ENCODE measurements at places on chromosomes 16 and 17. TPM values are rescaled to one million over a fixed set of nuclear protein-coding genes. Genes with fewer than 3 reads are reported as not detected.

GRCh38 chr17:15431766-15432165, 35.7 kb downstream of the CDRT4 start:
- no peak for DNase-seq

DNA sequence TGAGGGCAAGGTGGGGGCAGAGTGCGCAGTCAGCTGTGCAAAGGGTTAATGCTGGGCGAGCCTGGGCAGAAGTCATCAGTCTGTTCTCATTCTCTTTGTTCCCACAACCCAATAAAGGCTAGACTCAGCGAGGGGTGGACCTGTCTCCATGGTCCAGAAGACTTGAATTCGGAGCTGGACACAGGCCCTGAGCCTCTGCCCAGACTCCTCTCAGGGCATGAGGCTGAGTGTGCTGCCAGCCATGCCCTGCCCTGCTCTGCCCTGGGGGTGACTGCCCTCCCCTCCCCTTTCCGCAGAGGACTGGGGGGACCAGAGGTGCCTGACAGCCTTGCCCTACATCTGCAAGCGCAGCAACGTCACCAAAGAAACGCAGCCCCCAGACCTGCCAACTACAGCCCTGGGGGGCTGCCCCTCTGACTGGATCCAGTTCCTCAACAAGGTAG, 54.5 kb downstream of the MRC2 start:
- no peak for DNase-seq

GRCh38 chr16:71389330-71389729, 30.8 kb downstream of the CALB2 start:
- no peak for DNase-seq

DNA sequence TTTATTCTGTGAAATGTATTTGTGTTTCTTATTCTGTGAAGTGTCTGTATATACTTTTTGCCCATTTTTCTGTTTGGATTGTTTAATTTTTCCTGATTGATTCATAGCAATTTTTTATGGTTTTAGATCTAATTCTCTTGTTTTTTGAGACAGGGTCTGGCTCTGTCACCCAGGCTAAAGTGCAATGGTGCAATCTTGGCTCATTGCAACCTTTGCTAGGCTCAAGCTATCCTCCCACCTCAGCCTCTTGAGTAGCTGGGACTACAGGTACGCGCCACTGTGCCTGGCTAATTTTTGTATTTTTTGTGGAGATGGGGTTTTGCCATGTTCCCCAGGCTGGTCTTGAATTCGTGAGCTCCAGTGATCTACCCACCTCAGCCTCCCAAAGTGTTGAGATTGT, 31.5 kb downstream of the NF1 start:
- DNase-seq: no peak

DNA sequence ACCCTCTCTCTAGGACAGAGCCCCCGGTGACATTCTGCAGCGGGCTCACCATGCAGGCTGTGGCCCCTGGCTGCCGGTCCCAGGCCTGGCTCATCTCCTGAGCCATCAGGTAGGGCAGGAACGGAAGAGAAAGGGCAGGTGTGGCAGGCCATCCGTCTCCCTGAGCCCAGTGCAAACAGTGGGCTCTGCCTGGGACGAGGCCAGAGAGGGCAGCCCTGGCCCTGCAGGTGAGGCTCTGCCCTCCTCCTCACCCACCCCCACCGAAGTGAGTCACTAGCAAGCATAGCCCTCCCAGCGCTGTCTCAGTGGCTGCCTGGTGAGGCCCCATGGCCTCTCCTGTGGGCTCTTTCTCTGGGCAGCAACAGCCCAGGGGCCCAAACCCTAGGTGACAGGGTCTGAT, 14.5 kb downstream of the OTOP3 start:
- no peak for DNase-seq

DNA sequence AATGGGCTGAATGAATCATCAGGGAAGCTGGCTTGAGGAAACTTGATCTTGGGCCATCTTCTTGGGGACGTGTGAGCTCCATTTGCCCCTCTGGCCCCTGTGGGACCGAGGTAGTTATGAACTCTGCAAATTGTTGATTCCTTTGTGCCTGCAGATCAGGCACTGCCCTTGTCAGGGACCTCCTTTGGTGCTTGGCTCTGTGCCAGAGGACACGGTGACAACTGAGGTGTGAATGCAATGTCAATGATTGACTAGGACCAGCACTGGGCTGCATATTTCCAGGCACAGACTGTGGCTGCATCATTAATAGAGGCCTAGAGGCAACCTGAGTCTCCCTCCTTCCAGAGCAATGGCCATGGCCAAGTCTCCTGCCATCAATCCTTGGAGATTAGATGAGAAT, 23.8 kb downstream of the PDILT start:
- no peak for DNase-seq

GRCh38 chr17:10036511-10037061, 131.5 kb upstream of the RCVRN start:
- DNase-seq: no peak

GRCh38 chr16:9425236-9425635, 333.8 kb downstream of the HAPSTR1 start:
- DNase-seq: no peak

DNA sequence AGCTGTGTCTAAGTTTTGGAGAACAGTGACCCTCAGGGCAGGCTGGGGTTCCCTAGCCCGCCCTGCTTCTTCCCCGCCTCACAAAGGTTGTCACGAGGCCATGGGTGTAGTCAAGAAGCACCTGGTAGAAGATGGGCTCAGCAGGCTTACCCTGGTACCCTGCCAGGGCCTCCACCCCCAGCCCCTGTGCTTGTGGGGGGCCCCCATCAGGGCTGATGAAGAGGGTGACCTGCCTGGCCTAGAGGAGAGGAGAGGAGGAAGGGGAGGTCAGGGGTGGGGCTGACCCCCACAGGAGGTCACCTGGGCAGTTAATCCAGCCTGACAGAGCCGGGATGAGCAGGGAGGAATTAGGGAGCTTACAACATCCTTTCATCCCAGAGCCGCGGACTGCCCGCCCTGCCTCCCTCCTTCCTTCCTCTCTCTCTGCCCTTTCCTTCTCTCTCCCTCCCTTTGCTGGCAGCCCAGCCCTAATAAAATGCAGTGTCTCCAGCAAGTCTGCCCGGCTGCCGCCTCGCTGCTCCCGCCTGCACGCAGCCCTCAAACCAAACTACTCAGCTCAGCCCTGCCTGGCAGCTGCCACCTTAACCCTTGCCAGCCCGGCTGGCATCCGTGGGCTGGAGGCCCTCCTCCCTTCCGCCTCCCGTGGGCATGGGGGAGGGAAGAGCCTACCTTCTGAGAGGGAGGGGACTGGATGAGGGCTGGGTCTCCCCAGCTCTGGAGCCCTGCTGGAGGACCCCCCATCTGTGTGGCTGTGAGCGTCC, 7.2 kb downstream of the DLX3 start:
- no peak for DNase-seq

GRCh38 chr17:78459696-78460095, 81.2 kb downstream of the PGS1 start:
- no peak for DNase-seq

GRCh38 chr16:82062645-82063058, 27.6 kb downstream of the HSD17B2 start:
- DNase-seq: no peak

OR1E2 gene
- not detected for total RNA-seq

TRPV2 gene
- 149 TPM for total RNA-seq

KCNH4 gene
- 0.27 TPM for total RNA-seq
